Stimulated activated CD8-positive, alpha-beta memory T cell treated with anti-CD3 and anti-CD28 coated beads, Interleukin-7, amount 100 ng/mL, for 1 hour (primary cell): ENCODE measurements at places on chromosomes 3 and 15.

DNA sequence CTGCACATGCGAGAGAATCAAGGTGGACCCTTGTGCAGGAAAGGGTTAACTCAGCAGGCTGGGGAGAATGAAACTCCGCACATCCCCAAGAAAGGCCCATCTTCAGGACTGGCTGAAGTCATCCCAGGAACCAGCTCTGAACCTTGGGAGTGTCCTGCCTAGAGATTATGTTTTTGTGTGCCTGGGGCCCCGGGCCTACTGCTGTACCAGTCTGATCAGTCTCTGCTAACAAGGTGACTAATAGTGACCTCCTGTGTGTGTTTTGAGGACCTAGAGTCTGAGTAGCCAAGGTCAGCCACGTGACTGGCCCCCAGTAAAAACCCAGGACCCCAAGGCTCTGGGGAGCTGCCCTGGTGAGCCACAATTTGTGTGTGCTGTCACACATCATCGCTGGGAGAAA lies 58.2 kb downstream of the CYFIP1 start:
- DNase-seq, result no peak

DNA sequence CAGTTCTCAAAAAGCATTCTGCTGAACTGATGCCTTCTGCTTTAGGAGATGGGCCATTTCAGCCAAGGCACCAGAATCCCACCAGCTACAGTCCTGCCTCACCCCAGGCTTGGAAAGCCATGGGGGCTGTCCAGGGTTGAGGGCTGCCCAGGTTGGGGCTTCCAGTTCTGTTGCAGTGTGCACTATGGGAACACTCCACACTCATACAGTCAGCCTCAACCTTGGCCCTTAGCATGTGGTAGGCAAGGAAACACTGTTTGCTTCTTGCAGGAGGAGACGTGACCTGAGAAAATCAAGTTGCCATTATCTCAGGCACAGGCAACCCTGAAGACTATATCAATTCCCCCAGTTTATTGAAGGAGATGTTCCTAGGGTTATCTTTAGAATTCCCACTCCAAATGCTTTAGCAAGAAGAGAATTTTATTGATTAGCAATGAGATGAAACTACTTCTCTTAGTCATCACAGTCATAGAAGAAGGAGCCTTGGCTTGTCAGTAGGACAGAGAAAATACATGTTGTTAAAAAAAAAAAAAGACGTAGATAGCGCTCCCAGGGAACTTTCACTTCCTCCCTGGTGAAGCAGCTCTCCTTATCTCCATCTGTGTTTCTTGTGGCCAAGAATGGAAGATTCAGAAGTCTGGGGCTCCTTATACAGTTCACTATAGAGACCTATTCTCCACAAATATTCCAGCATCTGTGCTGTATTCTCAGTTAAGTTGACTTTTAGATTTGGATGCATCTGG lies 38.3 kb upstream of the IL12A start:
- DNase-seq, result no peak

- no peak for DNase-seq
Measured at GRCh38 chr3:178320456-178321351, 215.5 kb upstream of the KCNMB2 start.

- DNase-seq, result no peak
Measured at GRCh38 chr3:9915254-9916141, 1.4 kb upstream of the IL17RC start.

DNA sequence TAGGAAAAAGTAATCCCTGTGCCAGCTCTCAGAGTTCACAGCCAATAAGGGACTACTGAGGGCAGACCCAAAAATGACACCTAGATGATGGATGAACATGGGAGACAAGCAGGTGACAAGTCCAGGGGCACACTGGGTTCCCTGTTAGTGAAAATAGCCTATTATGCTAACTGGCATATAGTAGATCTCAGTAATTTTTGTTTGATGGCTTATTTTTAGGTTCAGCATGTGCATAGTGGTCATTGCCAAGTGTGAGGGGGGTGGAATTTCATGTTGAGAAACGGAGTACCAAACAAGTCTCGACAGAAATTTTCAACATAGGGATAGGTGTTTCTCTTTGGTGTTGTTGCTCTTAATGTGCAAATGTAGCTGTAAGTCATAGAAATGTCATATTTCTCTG lies 6.4 kb upstream of the ITGB5 start:
- DNase-seq, result no peak

GRCh38 chr3:177642042-177642803 lies 444.9 kb upstream of the TBL1XR1 start:
- DNase-seq, result no peak

GRCh38 chr3:73465926-73466325 lies 158.8 kb downstream of the PDZRN3 start:
- no peak for DNase-seq

DNA sequence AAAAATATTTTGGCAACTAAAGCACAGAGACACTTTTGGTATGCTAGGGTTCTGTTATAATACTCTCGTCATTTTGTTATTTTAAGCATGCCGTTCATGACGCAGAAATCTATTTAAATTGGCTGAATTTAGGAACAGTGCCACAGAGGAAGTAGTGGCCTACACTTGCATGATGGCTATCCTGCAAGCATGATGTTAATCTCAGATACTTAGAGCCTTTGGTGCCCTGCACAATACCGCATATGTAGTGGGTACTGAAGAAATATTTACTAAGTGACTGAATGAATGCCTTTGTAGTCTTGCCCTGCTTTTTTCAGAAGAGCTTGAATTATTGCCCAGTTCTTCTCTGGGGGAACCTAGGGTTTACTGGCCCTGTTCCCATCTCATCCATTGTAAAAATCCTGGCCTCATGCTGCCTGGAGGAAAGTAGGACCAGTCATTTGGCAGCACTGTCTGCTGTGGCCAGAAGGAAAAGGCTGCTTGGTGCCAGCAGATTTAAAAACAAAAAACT lies 79.0 kb downstream of the SERPINI1 start:
- no peak for DNase-seq

GRCh38 chr15:57384024-57384423 lies 7.7 kb downstream of the CGNL1 start:
- DNase-seq, result no peak

DNA sequence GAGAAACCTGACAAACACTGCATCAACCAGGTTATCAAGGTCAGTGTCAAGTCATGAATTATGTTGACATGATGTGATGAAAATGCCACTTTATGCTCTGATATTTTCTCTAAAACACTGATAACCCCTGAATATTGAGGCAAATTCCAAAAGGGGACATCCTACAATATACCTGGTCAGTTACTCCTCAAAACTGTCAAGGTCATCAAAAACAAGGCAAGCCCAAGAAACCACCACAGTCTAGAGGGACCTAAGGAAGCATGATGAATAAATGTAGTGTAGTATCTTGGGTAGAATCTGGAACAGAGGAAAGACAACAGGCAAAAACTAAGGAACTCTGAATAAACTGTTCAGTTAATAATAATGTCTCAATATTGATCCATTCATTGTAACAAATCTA lies 275.3 kb upstream of the THRB start:
- no peak for DNase-seq

GRCh38 chr3:182527745-182528144 lies 265.6 kb upstream of the ATP11B start:
- DNase-seq, result no peak

- no peak for DNase-seq
Measured at GRCh38 chr3:31105438-31106077, 211.1 kb upstream of the GADL1 start.

DNA sequence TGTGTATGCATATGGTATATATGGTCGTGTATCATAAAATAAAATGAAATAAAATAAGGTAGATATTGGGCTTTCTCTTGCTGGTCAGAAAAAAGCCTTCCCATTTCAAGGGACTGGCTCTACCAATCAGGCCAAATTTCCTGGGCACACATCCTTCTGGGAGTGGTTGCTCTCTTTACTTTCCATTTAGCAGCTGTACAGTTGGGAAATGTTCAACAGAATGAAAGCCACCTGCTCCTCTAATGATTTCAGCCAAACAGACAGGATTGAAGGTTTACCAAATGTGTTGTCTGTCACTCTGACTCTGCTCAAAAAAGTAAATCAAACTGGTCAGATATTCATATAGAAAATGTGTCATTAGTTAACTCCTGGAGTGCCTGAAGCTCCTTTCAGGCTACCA lies 380.4 kb downstream of the ROBO2 start:
- DNase-seq, result no peak

GRCh38 chr3:195754141-195754540 lies 33.4 kb downstream of the MUC20 start:
- DNase-seq, result no peak

GRCh38 chr15:93040288-93041158 lies 48.5 kb downstream of the RGMA start:
- no peak for DNase-seq

DNA sequence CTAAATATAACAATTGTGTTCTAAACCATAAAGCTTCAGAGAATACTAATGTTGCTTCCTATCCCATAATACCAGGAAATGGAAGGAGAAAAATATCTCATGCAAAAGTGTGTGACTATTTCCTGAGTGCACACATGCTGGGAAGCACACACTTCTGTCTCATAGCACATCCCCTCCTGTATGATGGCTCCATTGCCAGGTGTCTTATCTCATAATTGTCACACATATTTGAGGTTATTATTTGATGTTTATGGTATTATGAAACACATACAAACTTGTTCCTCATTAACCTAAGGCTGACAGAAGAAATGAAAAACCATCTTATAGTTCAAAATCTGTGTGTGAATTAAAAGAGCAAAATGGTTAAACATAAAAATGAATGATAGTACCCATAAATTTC lies 65.4 kb downstream of the SERP1 start:
- no peak for DNase-seq

DNA sequence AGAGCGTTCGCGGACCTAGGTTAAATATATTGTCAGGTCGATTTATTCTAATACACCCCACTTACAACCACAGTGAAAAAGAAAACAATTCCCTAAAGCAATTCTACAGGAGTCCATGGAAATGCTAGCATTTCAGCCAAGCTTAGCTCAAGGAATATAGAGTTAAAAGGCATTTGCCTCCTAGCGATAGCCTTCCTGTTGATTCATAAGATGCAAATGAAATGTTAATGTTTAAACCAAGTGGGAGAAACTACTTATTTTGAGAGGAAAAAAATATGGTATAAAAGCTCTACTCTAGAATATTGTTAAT lies 1.7 kb upstream of the ALCAM start:
- no peak for DNase-seq

GRCh38 chr15:47504624-47505256 lies 212.6 kb upstream of the SEMA6D start:
- DNase-seq, result no peak

DNA sequence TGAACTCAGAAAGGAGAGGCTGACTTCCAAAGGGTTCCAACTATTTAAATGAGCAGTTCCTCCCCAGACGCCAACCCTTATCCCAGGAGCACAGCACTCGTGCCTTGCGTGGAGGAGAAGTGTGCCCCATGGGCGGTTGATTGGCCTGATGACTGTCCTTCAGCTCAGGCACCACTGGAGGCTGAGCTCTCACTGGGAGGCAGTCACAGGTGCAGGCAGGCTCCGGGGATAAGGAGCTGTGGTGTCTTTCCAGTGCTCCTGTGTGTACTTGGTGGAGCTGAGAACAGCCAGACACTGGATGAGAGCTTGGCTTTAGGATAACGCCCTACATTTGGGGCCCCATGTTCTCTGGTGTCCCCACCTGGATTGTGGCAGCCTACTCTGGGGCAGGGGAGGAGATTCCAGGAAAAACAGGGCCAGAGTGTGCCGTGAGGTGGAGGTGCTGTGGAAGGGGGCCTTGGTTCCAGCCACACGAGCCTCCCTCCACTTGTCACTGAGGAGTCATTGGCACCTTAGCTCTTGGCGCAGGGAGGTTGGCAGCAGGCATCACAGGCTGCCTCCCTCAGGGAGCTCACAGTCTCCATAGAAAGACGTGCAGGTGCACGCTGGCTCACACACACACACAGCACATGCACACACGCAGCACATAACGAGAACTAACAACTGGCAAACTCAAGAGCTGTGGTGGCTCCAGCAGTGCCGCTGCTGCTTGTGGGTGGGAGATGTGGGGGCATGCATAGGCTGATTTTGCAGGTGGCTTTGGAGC lies 22.7 kb upstream of the EPHB3 start:
- no peak for DNase-seq

DNA sequence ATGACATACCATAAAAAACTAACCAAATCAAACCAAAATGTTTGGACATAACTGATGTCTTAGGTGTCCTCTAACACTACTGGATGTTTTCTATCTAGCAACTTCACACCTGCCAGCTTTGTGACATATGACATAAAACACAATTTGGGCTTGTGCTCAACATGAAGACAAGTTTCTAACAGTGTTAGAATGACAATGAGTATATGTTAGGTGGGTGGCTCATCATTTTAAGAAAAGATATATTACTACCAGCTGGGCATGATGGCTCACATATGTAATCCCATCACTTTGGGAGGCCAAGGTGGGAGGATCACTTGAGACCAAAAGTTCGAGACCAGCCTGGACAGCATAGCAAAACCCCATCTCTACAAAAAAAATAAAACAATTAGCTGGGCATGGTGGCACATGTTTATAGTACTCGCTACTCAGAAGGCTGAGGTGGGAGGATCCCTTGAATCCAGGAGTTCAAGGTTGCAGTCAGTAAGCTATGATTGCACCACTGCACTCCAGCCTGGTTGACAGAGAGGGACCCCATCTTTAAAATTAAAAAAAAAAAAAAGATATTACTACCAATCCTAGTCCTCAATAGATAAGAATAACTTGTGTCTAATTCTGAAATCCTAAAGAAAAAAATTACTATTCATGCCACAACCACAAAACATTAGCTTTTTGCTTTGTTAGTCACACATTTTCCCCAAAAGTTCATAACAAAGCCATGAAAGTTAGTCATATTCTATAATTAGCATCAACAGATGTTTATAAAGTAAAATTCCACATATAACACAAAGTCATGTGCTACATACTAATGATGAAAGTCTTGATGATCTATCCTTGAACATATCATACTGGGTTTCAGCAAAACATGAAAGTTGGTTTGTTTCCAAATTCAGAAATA lies 59.9 kb downstream of the LRRFIP2 start:
- no peak for DNase-seq

DNA sequence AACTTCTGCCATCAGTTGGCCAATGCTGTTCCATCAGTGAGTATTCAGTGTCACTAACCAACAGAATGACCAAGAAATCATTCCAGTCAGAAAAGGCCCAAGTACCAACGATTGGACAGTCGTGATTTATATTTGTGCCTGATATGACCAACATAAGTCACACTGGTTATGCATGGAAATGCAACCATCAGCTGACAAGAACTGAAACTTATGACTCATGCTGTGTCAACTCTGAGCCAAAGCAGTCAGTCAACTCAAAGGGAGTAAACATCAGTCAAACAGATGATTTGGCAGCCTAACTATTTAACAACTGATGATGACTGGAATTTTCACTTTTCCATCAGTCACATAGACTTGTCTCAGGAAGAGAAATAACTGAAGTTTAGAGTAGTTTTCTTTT lies 142.4 kb downstream of the ANXA2 start:
- DNase-seq, result no peak

DNA sequence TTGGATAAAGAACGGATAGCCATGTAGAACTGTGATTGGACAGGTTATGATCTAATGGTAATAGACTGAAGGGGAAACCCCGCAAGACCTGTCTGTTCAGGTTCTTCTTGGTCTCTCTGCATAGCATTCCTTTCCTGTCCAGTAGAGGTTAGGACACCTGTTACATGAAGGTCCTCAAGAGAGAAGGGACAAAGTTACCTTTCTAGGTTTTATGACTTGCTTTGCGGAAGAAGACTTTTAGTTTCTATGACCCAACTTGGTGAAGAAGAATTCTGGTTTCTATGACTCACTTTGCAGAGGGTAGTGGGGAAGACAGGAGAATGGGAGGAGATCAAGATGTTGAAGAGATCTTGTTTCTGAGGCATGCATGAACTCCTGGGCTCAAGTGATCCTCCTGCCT lies 97.9 kb upstream of the C3orf80 start:
- DNase-seq, result no peak
